ENCODE measurements at places on chromosomes 7 and 10. TPM values are rescaled to one million over a fixed set of nuclear protein-coding genes. Genes with fewer than 3 reads are reported as not detected.

Gene ARID5B
- total RNA-seq: 97.1 TPM

Gene RGR
- total RNA-seq: 0.44 TPM

Gene ABCB1
- 7.3 TPM for total RNA-seq

Gene TEX47
- not detected for total RNA-seq

Gene FRMPD2
- not detected for total RNA-seq

Gene CDK14
- total RNA-seq: 17.3 TPM

Gene OR2A1
- not detected for total RNA-seq

Gene ERVW-1
- not detected for total RNA-seq

Gene SPACDR
- total RNA-seq: not detected

Gene TRPV5
- not detected for total RNA-seq

Gene RAMP3
- 166 TPM for total RNA-seq

Gene EPHA1
- not detected for total RNA-seq

Gene PLCE1
- 7.5 TPM for total RNA-seq

Gene ADCYAP1R1
- total RNA-seq: 1.9 TPM

Gene PHKG1
- 4.2 TPM for total RNA-seq

Gene FAM25C
- total RNA-seq: not detected

Gene PRXL2A
- total RNA-seq: 541 TPM

Gene FAM241B
- total RNA-seq: 1.8 TPM

Gene ABCC2
- 1.3 TPM for total RNA-seq

Gene FEZF1
- not detected for total RNA-seq

Gene MCM7
- total RNA-seq: 43.7 TPM

Gene AKR1B1
- 102 TPM for total RNA-seq

Gene DGKI
- 3.2 TPM for total RNA-seq

Gene ZNF425
- 0.82 TPM for total RNA-seq

Gene NFE2L3
- total RNA-seq: 11.1 TPM

Gene ANAPC16
- 130 TPM for total RNA-seq

Gene STRIP2
- total RNA-seq: 0.57 TPM

Gene ADO
- total RNA-seq: 17.2 TPM

Gene ADAM22
- 3.1 TPM for total RNA-seq

Gene MPP7
- total RNA-seq: 2.3 TPM

Gene THSD7A
- total RNA-seq: 11.1 TPM

Gene ATRNL1
- total RNA-seq: not detected

Gene CRYGN
- total RNA-seq: not detected

Gene SVOPL
- not detected for total RNA-seq

Gene TMEM229A
- not detected for total RNA-seq

Gene MYH16
- total RNA-seq: not detected

Gene CTAGE6
- total RNA-seq: not detected

Gene NUTM2B
- 1.3 TPM for total RNA-seq

Gene LIMK1
- total RNA-seq: 6.4 TPM

Gene MTERF1
- 5.9 TPM for total RNA-seq

Gene TLX1
- total RNA-seq: not detected

Gene BMPR1A
- total RNA-seq: 28.9 TPM

Gene SBDS
- total RNA-seq: 224 TPM

Gene TMEM273
- total RNA-seq: 16.1 TPM

Gene STK32C
- 11.4 TPM for total RNA-seq

Gene ARMC10
- total RNA-seq: 41.7 TPM

Gene PRR15
- total RNA-seq: not detected

Gene ANXA8L1
- total RNA-seq: 2.8 TPM

Gene DLX5
- total RNA-seq: not detected

Gene ABCA13
- total RNA-seq: not detected

Gene LIPF
- total RNA-seq: 0.34 TPM

Gene CADPS2
- 19.1 TPM for total RNA-seq

Gene APBB1IP
- total RNA-seq: 14.8 TPM

Gene NPY4R
- 0.38 TPM for total RNA-seq

Gene ANKRD7
- not detected for total RNA-seq

Gene COL1A2
- total RNA-seq: 164 TPM
